Tibial nerve (tissue), 4 donors: ENCODE measurements at places on chromosomes 1 and 21.

- DNase-seq: no peak
Observed at GRCh38 chr1:7008975-7009740, 223.9 kb downstream of the CAMTA1 start.

- DNase-seq: no peak
Observed at GRCh38 chr1:175072099-175072951, 4.7 kb downstream of the TNN start.

GRCh38 chr1:3821447-3821846 is 25.1 kb upstream of the LRRC47 start:
- DNase-seq: no peak

- no peak for DNase-seq
Observed at GRCh38 chr1:168939110-168939946, 167.2 kb upstream of the ATP1B1 start.

GRCh38 chr1:42334240-42335049 is 590 bp downstream of the FOXJ3 start:
- peak; percentile 27 for DNase-seq

DNA sequence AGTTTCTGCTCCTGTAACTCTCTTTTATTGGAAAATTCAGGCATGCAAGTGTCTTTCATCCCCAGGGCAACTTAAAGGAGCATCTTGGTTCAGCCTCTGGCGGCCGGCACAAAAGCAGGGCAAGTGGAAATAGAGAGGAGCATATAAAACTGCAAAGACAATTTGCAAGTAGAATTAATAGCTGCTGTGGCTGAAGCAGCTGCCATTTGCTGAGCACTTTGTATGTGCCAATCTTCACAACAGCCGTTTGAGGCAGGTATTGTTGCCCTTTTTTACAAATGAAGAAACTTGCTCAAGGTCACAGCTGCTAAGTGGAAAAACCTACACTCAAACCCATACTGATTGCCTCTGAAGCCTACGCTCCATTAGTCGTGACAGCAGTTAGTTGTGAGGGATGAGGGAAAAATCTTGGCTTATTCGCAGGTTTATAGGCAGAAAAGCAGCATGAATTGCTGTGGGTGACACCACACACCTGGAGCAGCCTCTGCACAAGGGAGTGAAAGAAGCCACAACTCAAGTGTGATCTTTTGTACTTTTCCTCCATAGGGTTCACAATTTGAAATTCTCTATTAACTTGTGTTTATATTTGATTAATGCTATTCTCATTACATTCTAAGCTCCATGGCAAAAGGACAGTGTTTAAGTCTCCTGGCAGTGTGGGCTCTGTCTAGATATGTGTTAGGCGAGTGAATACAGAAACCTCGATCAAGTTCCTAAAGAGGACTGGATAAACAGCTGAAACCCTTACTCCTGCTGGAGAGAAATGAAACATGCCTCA is 99.0 kb upstream of the BEND5 start:
- no peak for DNase-seq

DNA sequence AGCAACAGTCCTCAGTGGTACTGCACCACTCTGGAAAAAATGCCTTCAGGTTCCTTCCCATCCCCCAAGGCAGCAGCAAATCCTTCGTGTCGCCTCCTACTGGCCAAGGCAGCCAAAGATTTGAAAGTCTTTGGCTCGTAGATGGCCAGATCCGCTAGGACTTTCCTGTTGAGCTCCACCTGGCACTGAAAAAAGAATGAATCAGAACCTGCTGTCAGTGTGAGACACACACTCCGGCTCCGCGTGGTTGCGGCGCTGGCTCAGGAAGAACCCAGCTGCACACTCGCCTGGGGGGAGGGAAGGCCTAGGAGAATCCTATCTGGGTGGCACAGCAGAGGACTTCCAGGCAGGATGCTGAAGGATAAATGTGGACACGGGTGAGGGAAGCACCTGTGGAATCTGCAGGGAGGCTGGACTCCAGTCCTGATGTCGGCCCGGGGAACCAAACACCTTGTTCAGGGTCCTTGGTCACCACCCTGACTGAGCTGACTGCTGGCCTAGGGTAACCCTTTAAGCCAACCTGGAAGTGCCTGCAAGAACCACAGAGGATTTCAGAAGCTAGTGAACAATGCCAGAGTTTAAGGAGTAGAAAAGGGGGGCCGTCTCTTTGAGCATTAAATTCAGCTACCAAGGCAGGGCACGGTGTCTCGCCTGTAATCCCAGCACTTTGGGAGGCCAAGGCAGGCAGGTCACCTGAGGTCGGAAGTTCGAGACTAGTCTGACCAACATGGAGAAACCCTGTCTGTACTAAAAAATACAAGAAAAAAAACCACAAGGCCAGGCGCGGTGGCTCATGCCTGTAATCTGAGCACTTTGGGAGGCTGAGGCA is 3.2 kb upstream of the CCNL2 start:
- no peak for DNase-seq

- DNase-seq: no peak
Observed at GRCh38 chr1:151990058-151990855, 3.4 kb downstream of the S100A10 start.

- no peak for DNase-seq
Observed at GRCh38 chr1:10517677-10517982, 42.9 kb downstream of the PEX14 start.

GRCh38 chr1:119778886-119779560 is 10.3 kb upstream of the HMGCS2 start:
- no peak for DNase-seq
